Stimulated activated CD8-positive, alpha-beta memory T cell treated with anti-CD3 and anti-CD28 coated beads, Interleukin-7, amount 100 ng/mL, for 48 hours (primary cell): ENCODE measurements at places on chromosomes 7 and 10.

- DNase-seq, result no peak
Measured at GRCh38 chr7:112864380-112864779, 74.2 kb upstream of the TMEM168 start.

- no peak for DNase-seq
Measured at GRCh38 chr10:120962756-120963593, 111.8 kb downstream of the WDR11 start.

- no peak for DNase-seq
Measured at GRCh38 chr7:7742223-7742622, 23.8 kb upstream of the RPA3 start.

DNA sequence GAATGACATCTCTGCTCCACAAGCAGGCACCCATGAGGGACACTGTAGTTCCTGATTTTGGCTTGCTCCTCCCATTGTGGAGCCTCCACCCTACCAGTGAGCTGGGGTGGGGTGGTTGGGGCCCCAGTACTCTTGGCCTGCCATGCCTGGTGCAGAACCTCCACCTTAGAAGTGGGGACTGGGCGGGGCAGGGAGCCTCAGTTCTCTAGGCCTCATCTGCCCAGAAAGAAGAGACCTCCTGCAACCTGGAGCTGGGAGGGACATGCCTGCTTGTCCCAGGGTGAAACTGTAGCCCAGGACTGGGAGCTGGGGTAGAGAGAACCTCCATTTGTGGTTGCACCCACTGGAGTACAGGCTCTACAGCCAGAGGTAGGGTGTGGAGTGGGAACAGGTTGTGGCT is 14.4 kb downstream of the RAMP3 start:
- DNase-seq, result no peak

GRCh38 chr10:98273057-98273850 is 5.3 kb upstream of the LOXL4 start:
- no peak for DNase-seq

- DNase-seq, result no peak
Measured at GRCh38 chr7:98981701-98982100, 103.4 kb downstream of the TRRAP start.

GRCh38 chr10:68988530-68989316 is at the start of gene KIFBP:
Gene KIFBP, plus strand, starts transcription at chr10:68988803. Its CDS starts 30 bp downstream, at chr10:68988833.
- DNase-seq, result peak; percentile 61

GRCh38 chr7:85620936-85621685 is 434.3 kb upstream of the SEMA3D start:
- no peak for DNase-seq

DNA sequence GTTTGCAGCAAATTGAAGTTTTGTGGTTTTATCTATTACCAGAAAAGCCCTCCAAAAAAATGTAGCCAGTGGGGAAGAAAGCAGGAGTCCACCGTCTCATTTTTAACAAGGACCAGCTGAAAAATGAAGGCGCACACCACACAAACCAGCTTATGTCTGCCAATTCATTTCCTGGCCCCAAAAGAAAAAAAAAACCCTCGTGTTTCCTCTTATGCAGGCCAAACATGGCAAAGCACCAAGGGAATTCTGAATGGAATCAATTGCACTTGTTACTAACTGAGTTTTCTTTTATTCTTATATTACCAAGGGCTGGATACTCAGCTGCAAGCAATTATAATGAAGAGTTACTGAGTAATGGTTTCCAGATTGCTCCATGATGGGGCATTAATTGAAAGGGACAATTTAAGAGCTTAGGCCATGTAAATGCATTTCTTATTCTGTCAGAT is 428.3 kb upstream of the NPVF start:
- DNase-seq, result no peak

GRCh38 chr7:149194799-149195179 is 557 bp upstream of the ZNF282 start:
- no peak for DNase-seq

- DNase-seq, result no peak
Measured at GRCh38 chr7:27958933-27959548, 219.1 kb downstream of the TAX1BP1 start.

DNA sequence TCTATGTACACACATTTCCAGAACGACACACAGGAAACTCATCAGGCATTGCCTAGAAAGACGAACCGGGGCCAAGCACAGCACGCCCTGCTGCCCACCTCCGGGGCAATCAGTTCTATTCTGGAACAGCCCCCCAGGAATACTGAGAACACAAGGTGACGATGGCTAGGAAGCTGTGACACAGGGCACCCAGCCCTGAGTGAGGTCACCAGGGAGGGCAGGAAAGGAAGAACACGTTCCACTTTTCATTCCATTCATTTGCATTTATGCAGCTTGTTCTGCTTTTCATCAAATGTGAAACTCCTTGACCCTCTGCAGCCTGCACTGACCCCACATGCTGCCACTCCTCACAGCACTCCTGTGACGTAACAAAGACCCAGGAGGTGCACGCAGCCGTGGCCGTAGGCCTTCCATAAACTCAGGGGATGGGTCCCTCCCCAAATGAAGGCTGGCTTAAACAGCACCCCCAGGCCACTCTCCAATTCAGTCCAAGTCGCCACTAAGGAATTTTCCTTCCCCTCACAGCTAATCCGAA is 28.9 kb downstream of the MAD1L1 start:
- no peak for DNase-seq

DNA sequence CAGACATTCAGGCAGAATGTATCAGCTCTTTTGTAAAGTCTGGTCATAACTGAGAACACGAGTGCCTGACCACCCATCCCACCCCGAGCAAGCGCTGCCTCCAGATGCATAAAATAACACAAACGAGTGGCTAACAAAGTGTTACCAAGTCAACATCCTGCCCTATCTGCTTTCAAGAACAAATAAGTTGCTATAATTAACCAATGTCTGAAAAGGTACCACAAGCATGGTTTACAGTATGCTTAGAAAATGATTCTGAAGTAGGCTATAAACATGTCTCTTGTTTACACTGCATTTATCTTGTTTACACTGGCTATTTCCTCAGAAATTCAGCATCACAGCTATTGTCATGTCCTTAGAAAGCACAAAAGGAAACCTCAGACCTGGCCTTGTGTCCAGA is 49.5 kb downstream of the PIK3AP1 start:
- no peak for DNase-seq

- DNase-seq, result no peak
Measured at GRCh38 chr7:22992874-22993840, 20.8 kb downstream of the HYCC1 start.

- DNase-seq, result no peak
Measured at GRCh38 chr10:43013065-43013464, 63.8 kb upstream of the RET start.

DNA sequence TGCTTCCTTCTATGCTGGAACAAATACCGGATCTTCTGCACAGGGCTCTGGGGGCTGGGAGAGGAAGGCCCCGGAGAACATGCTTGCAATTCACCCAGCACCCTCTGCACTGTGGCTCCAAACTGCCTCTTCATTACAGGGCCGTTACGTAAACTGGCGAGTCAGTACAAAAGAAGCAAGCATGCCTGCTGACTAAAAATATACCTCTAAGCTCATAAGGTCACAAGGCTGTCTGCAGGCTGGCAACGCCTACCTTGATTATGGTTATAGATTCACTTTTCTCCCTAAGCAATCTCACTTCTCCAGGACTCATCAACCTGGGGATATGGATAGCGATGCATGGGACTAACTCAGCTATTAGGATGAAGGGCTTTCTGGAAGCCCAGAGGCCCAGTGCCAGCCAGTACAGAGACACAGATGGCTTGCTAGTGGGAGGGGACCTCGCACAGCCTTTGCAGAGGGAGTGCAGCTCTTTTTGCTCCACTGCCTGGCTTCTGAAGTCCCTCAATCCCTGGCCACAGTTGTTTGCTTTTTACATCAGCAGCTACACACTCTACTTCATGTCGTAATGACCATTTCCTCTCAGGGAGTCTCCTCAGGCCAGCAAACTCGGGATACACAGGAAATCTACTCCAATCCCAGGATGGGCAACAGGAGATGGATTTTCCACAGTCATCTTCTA is 96.1 kb downstream of the SH3PXD2A start:
- no peak for DNase-seq

DNA sequence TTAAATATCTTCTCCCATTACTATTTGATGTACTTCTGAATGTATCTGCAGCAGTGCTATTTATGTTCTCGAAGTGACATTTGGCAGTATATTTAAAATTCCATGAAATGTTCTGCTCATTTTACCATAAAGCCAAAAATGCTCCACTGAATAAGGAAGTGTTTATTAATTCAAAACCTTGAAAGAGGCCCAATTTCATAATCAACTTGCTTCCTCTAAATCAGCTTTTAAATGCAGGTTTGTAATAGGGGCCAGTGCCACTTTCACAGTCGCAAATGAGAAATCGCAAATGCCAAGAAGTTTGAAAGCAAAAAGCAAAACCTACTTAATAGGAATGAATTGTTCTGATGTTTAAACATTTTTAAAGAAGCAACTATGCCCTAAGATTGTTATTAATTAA is 11.4 kb downstream of the NHLRC2 start:
- no peak for DNase-seq

DNA sequence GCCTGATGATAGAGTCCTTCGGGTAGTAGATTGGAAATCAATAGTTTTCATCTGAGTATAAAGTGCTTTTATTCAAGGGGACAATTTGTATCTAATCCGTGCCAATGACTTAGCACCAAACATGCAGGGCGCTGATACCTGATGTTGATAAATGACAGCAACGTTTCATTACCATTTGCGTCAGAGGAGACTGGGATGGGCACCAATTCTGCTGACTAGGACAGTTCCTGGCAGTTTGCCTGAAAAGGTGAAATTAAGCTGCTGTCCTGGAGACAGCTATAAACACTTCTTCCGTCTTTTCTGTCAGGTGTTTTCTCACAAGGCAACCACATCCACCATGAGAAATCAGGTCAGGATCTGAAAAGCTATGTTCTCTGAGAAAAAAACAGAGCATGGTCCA is 1136.4 kb downstream of the TYW1 start:
- DNase-seq, result no peak

GRCh38 chr7:1667566-1668395 is 2.3 kb upstream of the ELFN1 start:
- DNase-seq, result no peak

GRCh38 chr7:55305135-55305534 is 60.0 kb upstream of the LANCL2 start:
- DNase-seq, result no peak

- no peak for DNase-seq
Measured at GRCh38 chr10:44460416-44460815, 75.5 kb upstream of the CXCL12 start.
